ENCODE measurements at places on chromosomes 6 and 20.

DNA sequence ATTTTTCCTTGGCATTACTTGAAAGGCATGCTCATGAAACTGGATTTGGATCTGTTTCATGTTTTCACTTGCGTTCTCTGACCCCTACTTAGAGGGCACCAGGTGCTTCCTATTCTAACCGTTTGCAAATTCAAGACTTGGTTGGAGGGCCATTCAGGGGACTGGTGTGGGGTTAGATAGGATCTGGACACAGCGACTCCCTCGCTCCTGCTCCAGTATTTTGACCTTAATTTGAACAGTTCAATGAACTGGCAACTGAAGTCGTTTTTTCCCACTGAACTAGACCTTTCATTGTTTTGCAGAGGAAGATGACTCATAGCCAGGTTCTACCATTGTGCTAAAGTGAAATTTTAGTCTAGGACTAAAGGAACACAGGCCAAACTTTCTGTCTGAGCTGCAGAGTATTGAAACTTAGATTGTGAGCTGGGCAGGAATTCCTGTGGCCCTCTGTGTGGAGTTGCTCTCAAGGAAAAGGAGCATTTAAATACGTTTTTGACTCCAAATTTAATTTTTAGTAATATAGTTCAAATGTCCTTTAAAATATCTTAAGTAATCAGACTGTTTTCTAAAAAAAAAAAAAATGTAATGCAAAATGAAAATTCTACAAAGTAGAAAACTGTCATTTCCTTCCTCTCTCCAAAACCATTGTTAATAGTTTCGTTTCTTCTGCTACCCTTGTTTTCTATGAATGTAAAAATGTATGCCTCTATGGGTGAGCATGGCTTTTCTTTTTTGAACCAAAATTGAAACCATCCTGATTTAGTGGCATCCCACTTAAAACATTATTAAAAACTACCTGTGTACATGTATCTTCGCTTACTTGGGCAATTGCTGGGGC lies 64.8 kb downstream of the UTRN start:
- DNase-seq: no peak

GRCh38 chr6:2651961-2652360 lies 98.8 kb downstream of the MYLK4 start:
- DNase-seq: no peak

GRCh38 chr6:155349129-155349528 lies 34.8 kb upstream of the TFB1M start:
- DNase-seq: no peak

GRCh38 chr6:35044145-35044745 lies 96.9 kb downstream of the TCP11 start:
- peak; percentile 64 for DNase-seq

GRCh38 chr6:131062241-131063027 lies 611 bp downstream of the EPB41L2 start:
- DNase-seq: no peak
